ENCODE measurements at places on chromosomes 11 and 22. TPM values are rescaled to one million over a fixed set of nuclear protein-coding genes. Genes with fewer than 3 reads are reported as not detected.

ACP2 gene
- 37.0 TPM for total RNA-seq

DNA sequence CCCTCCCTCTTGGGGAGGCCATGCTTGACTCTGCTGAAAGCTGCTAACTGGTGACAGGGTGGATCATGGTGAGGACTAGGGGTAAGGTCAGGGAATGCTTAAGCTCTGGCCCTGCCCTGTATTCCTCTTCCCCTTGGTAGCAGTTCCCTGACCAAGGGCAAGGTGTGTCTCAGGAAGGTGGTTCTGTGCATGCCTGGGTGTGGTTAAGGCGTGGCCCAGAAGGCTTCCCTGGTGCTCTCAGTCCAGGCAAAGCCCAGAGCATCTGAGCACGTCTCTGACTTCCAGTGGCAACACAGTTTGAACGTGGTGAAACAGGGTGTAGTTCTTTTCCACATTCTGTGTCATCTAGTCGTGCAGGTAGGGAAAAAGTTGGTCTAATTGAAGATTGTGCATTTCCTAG is 53.1 kb upstream of the HORMAD2 start:
- peak overlapping the region; percentile 52 for H3K27ac ChIP-seq
- peaks cover 3% of the 10 kb centered on the region for H3K36me3 ChIP-seq
- H3K4me3 ChIP-seq, result no peak overlapping the region
- H3K4me1 ChIP-seq, result peaks cover 24% of the 10 kb centered on the region

TEX54 gene
- not detected for total RNA-seq

- H3K4me1 ChIP-seq, result peaks cover 15% of the 10 kb centered on the region
- H3K27ac ChIP-seq, result no peak overlapping the region
- no peak overlapping the region for H3K4me3 ChIP-seq
- no peak for DNase-seq
- H3K27me3 ChIP-seq, result no peaks in the 10 kb centered on the region
Observed at GRCh38 chr11:68215524-68216170, 2.6 kb upstream of the KMT5B start.

DNA sequence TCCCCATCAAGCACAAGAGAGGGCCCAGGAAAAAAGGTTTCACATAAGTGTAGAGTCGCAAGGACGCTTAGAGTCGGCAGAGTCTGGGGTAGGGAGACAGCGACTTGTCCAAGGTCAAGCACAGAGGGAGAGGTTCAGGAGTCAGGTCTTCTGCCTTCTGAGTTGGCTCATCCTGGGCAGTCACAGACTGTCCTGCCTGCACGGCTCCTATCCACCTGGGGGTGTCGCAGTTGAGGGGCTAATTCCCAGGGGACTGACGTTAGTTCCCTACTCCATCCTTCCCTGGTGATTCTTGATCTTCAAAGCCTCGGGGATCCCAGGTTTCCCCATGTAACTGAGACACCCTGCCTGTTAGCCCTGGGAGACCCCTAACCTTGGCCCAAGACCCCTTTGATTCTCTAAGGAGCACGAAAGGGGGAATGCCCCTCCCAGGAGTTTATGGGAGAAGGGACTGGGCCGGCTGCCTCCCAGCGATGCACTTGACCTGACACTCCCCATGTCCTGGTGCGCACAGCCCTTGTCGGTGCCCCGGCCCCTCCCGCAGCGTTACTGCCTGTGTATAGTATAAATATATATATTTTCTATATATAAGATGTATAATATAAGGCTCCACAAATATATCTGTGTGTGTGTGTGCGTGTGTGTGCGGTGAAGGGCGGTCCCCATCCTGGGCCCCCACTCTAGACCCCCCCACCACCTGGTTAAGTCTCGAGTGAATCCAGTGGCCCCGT is 14.7 kb upstream of the TAB1 start:
- H3K36me3 ChIP-seq, result no peaks in the 10 kb centered on the region
- DNase-seq, result no peak
- H3K4me1 ChIP-seq, result peaks cover 6% of the 10 kb centered on the region
- H3K27me3 ChIP-seq, result no peaks in the 10 kb centered on the region

GRCh38 chr11:8276528-8276927 is 12.8 kb upstream of the LMO1 start:
- H3K4me1 ChIP-seq, result no peaks in the 10 kb centered on the region
- no peaks in the 10 kb centered on the region for H3K36me3 ChIP-seq
- no peak for DNase-seq
- H3K27ac ChIP-seq, result no peak overlapping the region
- no peak overlapping the region for H3K4me3 ChIP-seq
